CD4-positive, alpha-beta T cell treated with Interleukin-4 for 4 hours (primary cell): ENCODE measurements at places on chromosomes 5 and 9.
A peak's percentile ranks its signal among the peaks of the same experiment; 100 is the strongest.

DNA sequence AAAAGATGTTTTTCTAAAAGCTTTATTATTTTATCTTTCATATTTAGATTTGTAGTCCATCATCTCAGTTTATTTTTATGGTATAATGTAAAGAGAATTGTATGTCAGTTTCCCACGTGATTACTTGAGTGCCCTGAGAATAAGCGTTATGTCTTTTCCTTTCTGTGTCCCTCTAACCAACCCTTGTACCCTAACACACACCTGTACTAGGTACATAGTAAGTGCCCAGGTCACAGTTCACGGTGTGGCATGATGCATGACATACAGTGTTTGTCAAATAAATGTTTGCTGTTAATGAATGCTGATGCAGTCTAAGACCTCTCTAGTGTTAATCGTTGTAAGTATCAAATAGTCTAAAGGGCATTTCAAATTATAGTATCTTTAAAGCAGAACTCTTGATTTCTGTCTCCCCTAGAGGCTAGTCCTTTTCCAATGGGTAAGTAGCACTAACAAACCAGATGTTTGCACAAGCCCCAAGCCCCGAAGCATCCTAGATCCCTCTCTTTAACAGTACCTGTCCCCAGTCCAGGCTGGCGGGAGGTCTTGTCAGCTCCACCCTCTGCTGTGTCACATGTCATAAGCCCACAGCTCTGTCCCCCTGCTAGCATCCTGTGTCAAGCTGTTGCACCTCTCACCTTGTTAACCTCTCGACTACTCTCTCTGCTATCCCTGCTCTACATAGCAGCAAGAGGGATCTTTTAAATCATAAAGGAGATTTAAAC is 23.7 kb downstream of the NUP214 start:
- DNase-seq, result no peak

DNA sequence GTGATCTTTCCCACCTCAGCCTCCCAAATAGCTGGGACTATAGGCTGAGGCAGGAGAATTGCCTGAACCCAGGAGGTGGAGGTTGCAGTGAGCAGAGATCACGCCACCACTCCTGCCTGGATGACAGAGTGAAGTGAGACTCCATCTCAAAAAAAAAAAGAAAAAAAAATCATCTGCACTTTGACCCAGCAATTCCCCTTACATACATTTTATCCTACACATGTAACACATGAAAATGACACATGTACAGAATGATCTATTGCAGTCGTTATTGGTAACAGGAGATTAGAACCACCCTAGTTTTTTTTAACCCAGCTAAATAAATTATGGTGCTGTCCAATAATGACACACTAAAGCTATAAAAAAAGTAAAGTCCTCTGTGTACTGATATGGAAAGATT is 14.2 kb downstream of the RUFY1 start:
- DNase-seq, result no peak

- DNase-seq, result no peak
Observed at GRCh38 chr5:218457-219291, 554 bp downstream of the SDHA start.

GRCh38 chr5:4191703-4192102 is 596.1 kb downstream of the IRX1 start:
- DNase-seq, result no peak

- no peak for DNase-seq
Observed at GRCh38 chr5:34533582-34534522, 122.3 kb upstream of the RAI14 start.

DNA sequence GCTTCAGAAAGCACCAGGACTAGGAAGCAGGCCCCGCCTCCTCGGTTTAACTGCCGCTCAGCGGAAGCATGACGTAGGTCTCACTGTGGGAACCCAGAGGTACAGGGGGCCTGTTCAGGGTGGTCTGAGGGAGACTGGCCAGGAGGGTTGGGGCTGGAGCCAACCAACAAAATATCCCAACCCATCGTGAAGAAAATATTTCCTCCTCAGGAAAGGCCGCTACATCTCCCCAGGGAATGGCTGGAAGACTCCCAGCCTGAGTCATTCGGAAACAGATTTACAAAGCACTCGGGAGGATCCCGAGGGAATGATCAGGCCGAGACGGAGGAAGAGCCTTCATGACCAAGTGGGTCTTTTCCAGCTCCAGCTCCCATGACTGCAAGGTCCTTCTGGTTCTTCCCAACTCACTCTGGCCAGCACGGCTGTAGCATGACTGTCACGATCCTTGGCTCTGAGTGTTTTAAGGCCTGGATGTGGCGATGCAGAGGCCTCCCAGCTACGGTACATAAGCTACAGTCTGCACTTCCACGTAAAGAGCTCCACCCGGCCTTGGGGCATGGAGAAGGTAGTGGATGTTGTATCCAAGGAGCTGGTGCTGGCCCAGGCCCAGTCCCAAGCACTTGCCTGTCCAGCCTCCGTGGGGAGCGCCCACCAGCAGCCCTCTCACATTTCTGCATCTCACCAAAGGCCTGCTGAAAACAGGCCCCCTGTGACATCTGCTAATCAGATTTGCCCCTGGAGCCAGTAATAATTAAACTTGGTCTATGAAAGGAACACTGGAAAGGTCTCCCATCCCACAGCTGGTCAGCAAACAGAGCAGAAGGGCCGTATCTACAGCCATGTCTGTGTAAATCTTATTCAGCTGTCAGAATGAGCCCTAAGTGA is 100.6 kb downstream of the LHFPL2 start:
- DNase-seq, result no peak

DNA sequence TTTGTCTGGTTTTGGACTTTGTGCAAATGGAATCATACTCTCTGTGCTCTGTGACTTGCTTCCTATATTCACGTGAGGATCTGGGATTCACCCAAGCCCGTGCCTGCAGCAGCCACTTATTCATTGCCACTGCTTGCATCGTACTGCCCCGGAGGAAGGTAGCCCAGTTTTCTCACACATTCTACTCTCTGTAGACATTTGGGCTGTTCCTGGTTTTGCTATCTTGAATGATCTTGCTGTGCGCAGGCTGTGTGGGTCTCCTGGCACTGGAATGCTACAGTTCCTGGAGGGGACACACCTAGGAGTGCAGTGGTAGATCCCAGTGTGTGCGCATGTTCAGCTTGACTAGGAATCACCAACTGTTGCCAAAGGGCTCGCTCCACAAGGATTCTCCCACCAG is 99.2 kb upstream of the BOD1 start:
- DNase-seq, result no peak

DNA sequence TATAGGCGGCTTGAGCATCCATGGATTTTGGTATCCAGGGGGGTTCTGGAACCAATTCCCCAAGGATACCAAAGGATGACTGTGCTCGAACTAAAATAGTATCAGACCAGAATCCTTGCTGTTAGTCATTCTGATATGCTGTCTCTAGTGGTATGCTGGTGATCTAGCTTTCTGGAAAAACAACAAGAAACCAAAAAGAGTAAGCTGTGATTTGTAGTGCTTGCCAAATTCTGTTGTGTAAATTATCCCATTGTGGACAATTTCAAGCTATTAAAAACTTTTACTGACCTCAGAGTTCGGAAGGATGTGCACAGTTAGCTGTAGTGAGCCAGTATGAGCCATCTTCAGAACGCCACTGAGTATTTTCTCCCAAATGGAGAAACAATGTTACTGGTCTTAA is 99.0 kb upstream of the FBN2 start:
- no peak for DNase-seq

DNA sequence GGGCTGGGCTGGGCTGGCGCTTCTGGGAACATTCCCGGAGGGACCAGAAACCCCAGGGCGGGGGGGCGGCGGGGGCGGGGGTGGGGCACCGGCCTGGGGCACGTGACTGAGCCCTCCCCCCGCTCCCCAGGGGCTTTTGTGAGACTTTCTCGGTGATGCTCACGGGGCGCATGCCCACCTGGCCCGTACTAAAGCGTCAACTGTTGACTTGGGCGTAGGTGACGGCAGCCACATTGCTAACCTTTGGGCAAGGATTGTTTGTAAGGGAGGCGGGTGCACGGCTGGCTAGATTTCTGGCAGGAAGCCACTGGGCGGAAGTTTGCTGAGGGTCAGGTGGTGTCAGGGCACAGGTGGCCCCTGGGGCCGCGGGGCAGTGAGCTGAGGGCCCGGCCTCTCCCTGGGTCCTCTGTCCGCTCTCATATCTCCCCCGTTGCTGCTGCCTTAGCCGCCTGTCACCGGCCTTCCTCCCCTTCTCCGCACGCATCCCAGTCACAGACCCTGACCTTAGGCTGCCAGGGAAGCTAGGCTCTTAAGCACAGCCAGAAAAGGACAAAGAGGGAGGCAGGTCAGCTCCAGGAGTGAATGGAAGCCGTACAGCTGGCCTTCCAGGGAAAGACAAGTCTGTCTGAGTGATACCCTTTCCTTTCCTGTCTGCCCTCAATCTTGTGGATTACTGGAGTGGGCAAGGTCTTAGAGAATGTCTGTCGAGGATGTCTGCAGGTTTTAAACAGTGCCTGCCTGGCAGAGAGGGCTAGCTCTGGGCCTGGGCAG is 812 bp downstream of the CACFD1 start:
- DNase-seq, result peak; percentile 39

- no peak for DNase-seq
Observed at GRCh38 chr5:115640274-115640673, 14.4 kb upstream of the TMED7 start.

DNA sequence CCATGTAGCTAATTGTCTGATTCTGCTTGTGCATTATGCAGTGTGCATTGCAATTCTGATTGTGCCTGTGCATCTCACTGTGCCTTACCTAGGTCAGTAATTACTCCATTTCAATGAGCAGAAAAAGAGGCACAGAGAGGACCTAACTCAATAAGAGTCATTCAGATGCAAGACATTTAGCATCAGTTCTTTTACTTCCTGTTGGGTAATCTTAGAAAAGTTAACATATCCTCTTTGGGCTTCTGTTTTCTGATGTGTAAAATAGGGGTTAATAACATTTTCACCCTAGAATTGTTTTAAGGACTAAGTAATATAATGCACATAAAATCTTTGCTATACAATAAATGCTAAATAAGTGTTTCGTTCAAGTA is 7.0 kb upstream of the DCTN4 start:
- DNase-seq, result no peak

- DNase-seq, result peak; percentile 26
Observed at GRCh38 chr9:109817846-109818472, 38.0 kb downstream of the PALM2AKAP2 start.

DNA sequence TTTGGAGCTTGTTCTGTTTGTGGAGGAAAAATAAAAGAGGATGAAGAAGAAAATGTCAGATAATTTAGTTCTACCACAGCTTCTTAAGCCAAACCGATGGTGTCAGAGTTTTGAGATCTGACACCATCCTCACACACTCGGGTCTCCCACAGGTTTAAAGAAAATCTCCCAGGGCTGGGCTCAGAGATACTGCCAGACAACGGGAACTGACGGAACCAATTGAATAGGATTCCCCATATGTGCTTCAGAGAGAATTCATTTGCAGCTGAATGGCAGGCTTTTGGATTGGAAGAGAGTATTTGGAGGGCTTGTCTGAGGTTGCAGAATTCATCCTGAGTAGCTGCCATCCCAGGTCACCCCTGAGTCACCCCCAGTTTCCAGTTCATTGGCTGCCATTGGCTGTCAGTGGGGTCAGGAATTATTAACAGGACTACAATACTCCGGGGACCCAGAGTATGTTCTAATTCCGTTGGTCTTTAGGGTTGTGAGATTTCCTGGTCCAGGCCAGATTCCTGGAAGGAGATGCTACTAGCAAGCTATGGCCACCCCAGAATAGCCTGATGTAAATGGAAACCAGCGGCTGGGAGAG is 131.3 kb downstream of the PDZD2 start:
- DNase-seq, result no peak

DNA sequence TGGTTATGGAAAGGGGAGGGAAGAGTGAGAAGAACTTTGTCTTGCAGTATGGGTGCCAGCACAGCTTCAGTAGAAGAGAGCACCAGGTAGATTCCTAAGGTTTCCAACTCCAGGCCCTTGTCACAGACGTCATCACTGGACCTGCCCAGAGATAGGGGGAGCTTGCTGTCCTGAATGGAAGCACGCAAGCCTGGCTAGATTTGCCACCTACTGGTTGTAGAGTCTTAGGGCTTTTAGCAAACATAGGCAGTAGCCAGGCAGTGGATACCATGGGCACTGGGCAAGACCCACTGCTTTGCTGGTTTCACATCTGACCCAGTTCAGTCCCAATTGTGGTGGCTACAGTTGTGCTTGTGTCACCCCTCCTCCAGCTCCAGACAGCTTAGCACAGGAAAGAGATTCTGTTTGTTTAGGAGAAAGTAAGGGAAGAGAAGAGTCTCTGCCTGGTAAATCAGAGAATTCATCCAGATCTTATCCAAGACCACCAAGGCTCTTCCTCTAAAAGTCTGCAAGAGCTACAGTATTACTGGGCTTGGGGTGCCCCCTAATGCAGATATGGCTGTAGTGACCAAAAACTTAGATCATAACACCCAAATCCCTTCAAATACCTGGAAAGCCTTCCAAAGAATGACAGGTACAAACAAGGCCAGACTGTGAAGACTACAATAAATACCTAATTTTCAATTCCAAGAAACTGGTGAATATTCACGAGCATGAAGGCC is 158.9 kb downstream of the HINT1 start:
- no peak for DNase-seq

DNA sequence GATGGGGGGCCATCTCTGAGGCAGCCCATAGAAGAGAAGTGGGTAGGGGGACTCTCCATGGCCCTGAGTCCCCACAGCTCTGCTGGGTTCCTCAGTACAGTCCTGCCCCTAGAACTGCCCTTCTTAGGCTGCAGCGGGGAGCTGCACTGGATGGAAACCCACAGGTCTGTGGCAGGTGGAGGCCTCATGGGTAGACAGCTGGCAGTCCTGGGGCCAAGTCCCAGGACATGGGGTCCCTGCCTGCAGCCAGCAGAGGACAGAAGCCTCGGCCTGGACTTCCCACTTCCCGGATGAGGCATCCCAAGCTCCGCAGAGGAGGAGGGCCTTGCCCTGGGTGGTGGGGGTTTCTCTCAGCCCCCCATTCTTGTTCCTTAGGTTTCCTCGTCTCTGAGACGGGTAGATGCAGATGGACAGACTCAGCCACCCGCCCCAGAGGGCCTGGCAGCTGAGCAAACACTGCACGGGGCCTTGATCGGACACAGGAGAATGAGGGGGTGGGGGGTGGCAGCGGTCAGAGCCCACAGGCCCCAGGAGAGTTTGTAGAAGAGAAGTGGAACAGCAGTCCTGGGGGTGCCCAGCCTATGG is 153.8 kb downstream of the C9orf50 start:
- no peak for DNase-seq

- DNase-seq, result no peak
Observed at GRCh38 chr9:87831159-87831558, 51.5 kb upstream of the SPATA31E1 start.

- no peak for DNase-seq
Observed at GRCh38 chr5:1882337-1883119, at the start of gene IRX4. IRX4 (minus strand) TSS chr5:1882925; CDS start chr5:1882647, 278 bp downstream.
